Activated CD8-positive, alpha-beta memory T cell treated with anti-CD3 and anti-CD28 coated beads for 1 hour (primary cell): ENCODE measurements at places on chromosomes 4 and X.

- no peak for DNase-seq
Observed at GRCh38 chr4:127214931-127215330, 417.8 kb upstream of the INTU start.

GRCh38 chr4:168584321-168584771 is 87.5 kb downstream of the PALLD start:
- no peak for DNase-seq

- no peak for DNase-seq
Observed at GRCh38 chr4:87718217-87718835, 68.2 kb downstream of the DMP1 start.

DNA sequence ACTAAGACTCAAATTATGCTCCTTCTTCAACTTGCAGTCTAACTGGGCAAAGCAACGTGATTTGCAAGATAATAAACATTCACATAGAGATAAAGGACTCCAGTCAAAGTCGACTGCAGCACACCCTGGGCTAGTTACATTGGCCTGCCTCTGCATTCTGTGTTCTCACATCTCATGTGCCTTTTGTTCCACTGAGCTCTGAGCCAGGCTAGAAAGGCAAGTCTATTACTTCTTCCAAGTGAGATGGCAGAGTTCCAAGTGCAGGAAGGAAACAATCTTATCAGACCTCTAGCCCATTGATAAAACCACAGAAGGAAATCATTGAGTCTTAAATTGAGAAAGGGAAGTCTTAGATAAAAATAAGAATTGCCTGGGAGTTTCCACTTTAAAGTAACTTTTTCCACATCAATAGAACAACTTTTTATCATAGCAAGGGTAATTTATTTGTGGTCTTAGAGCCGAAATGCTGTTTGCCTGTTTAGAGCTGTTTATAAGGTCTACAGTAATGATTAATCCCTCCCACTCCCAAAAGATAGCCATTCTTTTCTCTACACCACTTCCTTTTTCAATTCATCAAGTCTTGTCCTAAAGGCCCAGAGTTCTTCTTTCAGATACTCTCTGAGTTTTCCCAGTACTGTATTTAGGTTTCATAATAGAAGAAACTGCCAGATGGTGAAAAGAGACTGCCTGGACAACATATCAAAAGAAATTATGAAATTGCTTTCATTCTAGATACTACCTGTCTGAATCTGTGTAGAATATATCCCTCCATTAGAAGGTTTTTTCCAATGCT is 200.2 kb downstream of the GUCY2F start:
- no peak for DNase-seq

DNA sequence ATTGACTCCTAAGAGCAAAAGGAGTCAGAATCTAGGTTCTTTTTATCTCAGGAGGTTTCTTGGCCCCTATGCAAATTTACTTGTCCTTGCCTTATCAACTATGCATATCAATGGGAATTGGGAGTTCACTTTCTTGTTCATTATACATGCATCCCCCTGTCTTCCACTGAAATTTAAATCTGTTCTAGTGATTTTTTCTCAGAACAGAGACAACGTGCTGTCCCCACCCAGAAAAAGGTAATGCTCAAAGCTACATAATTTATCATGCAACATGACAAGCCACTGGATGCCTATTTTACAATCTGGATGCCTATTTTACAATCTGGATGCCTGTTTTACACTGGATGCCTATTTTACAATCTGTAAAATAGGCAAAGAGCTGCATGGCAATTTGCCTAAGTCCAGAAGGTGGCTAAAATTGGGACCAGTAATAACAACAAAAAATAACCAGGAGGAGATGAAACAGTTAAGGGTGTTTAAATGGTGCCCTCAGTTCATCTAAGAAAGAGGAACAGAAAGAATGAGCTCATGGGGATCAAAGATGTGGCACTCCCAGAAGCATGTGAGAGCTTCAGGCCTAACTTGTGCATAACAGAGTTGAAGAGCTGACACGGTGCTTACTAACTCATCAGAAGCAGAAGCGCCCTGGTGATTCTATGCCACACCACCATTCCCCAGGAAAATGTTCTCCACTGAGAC is 537.8 kb upstream of the BOD1L1 start:
- DNase-seq = no peak

DNA sequence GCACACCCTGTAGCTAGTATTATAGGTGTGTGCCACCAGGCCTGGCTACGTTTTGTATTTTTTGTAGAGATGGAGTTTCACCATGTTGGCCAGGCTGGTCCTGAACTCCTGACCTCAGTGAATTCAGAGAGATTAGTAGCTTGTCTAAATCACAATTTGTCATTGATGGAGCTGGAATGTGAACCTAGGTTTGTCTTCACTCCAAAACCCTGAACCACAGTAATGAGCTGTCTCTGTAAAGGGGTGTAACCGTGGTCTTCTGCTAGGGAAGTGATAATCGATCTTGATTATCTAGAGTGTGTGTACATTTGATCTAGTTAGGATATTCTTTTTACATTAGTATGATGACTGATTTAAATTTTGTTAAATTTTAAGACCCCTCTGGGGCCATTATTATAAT is 8.3 kb downstream of the ARHGAP10 start:
- DNase-seq = no peak

DNA sequence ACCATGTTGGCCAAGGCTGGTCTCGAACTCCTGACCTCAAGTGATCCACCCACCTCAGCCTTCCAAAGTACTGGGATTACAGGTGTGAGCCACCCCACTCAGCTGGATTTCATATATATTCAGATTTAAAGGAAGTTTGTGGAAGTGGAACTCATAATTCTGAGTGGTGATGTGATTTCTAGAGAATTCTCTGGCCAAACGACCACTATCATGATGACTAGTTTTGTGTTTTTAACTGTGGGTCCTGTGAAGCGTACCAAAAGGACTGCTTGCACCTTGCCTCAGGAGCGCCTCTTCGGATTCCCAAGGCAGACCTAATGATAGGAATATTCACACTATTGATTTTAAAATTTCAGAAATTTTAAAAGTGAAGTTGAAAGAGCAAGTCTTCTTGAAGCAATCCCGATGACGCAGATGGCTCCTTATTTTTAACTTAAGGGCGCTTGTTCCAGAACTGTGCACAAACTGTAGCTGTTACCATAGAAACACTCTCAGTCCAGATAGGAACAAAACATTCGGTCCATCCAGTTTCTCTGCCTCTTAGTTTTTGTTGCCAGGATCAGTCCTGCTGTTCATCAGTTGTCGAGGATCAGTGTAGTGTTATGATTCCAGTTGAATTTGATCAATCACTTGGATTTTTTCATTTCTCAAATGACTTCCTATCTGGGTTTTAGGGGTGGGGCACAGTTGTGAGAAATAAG is 51.7 kb upstream of the CLCN4 start:
- no peak for DNase-seq

GRCh38 chr4:56828784-56829535 is 7.5 kb upstream of the SPINK2 start:
- no peak for DNase-seq

- no peak for DNase-seq
Observed at GRCh38 chr4:68216501-68216900, 29.0 kb downstream of the TMPRSS11B start.

DNA sequence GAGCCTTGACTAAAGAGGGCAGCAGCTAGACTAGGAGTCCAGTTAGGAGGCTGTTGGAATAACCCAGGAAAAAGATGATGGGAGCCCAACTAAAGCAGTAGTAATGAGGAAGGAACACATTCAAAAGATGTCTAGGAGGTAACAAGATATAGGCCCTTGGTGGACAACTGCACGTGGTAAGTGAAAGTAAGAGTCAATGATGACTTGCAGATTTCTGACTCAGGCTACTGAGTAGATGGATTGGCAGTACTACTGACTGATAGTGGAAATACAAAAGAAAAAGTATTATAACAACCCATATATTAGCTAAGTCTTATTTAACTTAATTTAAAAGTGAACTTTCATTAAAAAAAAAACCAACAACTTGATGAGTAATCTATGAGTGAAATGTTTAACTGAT is 74.0 kb downstream of the PAK3 start:
- DNase-seq = no peak

DNA sequence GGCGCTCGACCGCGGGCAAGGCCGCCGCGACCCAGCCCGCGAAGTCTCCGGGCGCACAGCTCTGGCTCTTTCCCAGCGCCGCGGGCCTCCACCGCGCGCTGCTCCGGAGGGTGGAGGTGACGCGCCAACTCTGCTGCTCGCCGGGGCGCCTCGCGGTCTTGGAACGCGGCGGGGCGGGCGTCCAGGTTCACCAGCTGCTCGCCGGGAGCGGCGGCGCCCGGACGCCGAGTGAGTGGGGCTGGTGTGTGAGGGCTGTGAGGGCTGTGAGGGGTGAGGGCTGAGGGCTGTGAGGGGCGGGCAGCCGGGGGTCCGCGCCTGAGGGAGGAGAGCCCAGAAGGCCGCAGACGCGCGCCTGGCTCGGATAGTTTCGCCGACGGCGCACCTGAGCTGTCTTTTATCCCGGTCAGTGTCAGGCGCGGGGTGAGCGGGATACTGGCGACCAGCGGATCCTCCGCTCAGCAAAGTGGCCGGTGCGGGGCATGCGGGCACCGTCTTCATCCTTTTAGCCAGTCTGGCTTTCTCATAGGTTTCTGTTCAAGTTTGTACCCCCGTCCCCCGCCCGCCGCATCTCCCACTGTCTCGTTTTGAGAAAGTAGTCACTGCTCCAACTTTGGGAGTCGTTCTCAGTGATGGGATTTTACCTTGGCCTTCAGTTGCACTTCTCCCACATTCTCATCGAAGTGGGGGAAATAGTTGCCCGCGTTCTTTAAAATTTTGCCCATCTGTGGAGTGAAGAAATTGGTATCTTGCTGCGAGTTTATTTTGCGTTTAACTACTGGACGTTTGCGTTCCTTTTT is 586 bp downstream of the HERC5 start:
- DNase-seq = peak; percentile 27

DNA sequence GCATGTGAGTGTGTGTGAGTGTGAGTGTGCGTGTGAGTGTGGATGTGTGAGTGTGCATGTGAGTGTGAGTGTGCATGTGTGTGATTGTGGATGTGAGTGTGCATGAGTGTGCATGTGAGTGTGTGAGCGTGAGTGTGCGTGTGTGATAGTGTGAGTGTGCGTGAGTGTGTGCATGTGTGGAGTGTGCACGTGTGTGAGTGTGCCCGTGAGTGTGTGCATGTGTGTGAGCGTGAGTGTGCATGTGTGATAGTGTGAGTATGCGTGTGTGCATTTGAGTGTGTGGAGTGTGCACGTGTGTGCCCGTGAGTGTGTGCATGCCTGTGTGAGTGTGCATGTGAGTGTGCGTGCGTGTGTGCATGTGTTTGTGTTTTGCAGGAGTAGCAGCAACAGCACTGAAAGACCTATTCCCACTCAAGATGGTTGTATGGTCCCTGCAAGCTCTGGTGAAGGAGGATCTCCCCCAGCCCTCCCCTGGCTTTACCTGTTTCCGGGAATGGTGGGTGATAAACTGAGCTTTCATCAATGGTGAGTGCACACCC is 30.7 kb upstream of the HELT start:
- DNase-seq = no peak

- DNase-seq = no peak
Observed at GRCh38 chr4:28062562-28062961, 1201.9 kb downstream of the STIM2 start.

- DNase-seq = no peak
Observed at GRCh38 chrX:12767856-12768255, 23.4 kb upstream of the PRPS2 start.

- no peak for DNase-seq
Observed at GRCh38 chr4:106670976-106671375, 302.4 kb upstream of the GIMD1 start.

GRCh38 chr4:109557433-109557832 is 2.6 kb upstream of the MCUB start:
- DNase-seq = no peak

DNA sequence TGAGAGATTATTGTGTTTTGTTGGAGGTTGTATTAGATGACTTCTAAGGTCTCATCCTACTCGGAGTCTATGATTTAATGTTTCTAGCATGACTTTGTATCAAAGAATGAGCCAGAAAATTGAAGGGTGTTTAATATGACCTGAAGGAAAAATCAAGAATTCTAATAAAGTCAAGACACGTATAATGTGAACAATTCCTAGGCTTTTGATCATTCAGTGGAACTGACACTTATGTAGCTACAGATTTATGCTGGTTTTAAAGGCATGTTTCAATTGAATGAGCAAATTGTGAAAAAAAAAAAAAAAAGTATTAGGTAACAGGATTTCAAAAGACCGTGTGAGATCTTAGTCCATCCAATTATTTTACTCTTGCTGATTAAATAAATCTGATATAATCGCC is 64.9 kb downstream of the GRID2 start:
- DNase-seq = no peak

- no peak for DNase-seq
Observed at GRCh38 chr4:57866468-57867171, 756.4 kb upstream of the IGFBP7 start.

GRCh38 chrX:150581093-150581775 is 12.8 kb downstream of the MTM1 start:
- DNase-seq = no peak

GRCh38 chr4:8127051-8127826 is 31.4 kb downstream of the ABLIM2 start:
- DNase-seq = no peak

GRCh38 chr4:47929682-47930201 is 15.4 kb upstream of the NFXL1 start:
- DNase-seq = no peak

- no peak for DNase-seq
Observed at GRCh38 chr4:57191523-57192034, 81.4 kb upstream of the IGFBP7 start.

- no peak for DNase-seq
Observed at GRCh38 chrX:111007238-111007637, 88.8 kb upstream of the PAK3 start.

DNA sequence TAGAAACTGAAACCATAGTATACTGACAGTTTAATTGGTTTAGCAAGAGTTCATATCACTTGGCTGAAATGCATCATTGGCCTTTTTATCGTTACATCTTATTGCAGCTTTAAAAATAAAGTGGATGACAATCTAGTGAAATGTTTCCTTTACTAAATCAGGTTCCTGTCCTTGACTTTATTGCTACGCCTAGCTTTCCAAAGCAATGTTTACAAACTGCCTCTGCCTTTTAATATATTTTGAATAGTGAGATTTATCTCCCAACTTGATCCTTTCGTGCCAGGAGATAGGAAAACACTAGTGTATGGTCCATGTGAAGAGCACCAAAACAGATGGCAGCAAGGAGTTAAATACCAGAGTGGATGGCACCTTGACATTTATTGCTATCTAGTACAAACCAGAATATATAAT is 67.0 kb downstream of the GPC3 start:
- no peak for DNase-seq

GRCh38 chrX:132015875-132016274 is 7.2 kb upstream of the STK26 start:
- no peak for DNase-seq
